ENCODE measurements at places on chromosomes 13 and 19. TPM values are rescaled to one million over a fixed set of nuclear protein-coding genes. Genes with fewer than 3 reads are reported as not detected.

GRCh38 chr19:28314287-28314686 lies 898.7 kb downstream of the UQCRFS1 start:
- H3K27me3 ChIP-seq, result no peaks in the 10 kb centered on the region
- DNase-seq, result no peak
- H3K27ac ChIP-seq, result no peak overlapping the region

GRCh38 chr19:7550987-7551761 lies 15.7 kb downstream of the PNPLA6 start:
- peak; percentile 86 for DNase-seq
- peak overlapping the region; percentile 46 for H3K4me3 ChIP-seq
- peak overlapping the region; percentile 23 for H3K27ac ChIP-seq

DNA sequence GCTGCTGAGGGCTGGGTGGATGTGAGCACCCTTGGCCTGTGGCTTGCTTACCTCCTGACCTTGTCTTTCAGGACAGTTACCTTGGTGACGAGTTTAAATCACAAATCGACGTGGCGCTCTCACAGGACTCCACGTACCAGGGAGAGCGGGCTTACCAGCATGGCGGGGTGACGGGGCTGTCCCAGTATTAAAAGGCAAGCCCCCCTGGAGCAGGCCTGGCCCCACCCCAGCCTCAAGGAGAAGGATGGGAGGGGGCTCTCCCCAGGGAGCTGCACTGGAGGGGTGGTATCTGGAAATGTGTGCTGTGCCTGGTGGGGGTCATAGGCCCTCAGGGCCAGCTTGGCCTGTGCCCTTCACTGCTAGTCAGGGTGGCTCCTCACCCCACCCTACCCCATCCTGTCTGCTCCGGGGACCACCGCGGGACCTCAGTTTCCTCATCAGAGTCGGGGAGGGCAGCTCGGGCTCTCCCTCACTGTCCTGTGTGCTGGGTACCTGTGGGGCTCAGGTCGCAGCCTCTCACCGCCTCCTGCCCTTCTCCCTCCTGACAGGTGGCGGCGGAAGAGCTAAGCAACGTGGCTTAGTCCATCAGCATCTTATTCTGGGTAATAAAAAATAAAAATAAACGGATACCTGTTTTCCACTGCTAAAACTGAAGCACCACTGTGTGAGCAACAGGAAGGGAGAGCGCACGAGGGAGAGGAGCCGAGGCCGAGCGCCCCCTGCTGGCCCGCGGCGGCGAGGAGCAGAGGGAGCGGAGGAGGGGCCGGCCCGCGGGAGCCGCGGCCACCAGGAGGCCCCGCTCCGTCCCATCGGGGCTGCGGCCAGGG lies 29.8 kb downstream of the CERS1 start:
- peaks cover 37% of the 10 kb centered on the region for H3K4me1 ChIP-seq
- peaks cover 67% of the 10 kb centered on the region for H3K36me3 ChIP-seq
- peaks cover 14% of the 10 kb centered on the region for H3K27me3 ChIP-seq
- DNase-seq, result peak; percentile 62
- no peak overlapping the region for H3K4me3 ChIP-seq

GRCh38 chr13:99911069-99911964 lies 60.2 kb downstream of the ZIC5 start:
- H3K36me3 ChIP-seq, result no peaks in the 10 kb centered on the region
- no peak overlapping the region for H3K4me3 ChIP-seq
- H3K4me1 ChIP-seq, result no peaks in the 10 kb centered on the region

GRCh38 chr19:50328224-50328872 lies 829 bp downstream of the KCNC3 start:
- H3K36me3 ChIP-seq, result no peaks in the 10 kb centered on the region
- H3K27ac ChIP-seq, result no peak overlapping the region
- H3K27me3 ChIP-seq, result peaks cover 6% of the 10 kb centered on the region
- peaks cover 52% of the 10 kb centered on the region for H3K4me1 ChIP-seq
- H3K4me3 ChIP-seq, result peak overlapping the region; percentile 22
- DNase-seq, result no peak

GRCh38 chr19:13002166-13002898 lies 7.1 kb downstream of the NFIX start:
- peak overlapping the region; percentile 28 for H3K4me3 ChIP-seq
- DNase-seq, result peak; percentile 87
- H3K27ac ChIP-seq, result peak overlapping the region; percentile 92
- H3K36me3 ChIP-seq, result no peaks in the 10 kb centered on the region
- peaks cover 70% of the 10 kb centered on the region for H3K4me1 ChIP-seq
- H3K27me3 ChIP-seq, result no peaks in the 10 kb centered on the region

- peak overlapping the region; percentile 50 for H3K27ac ChIP-seq
- DNase-seq, result no peak
- H3K27me3 ChIP-seq, result no peaks in the 10 kb centered on the region
Measured at GRCh38 chr13:31951215-31951678, 80.3 kb upstream of the FRY start.

DNA sequence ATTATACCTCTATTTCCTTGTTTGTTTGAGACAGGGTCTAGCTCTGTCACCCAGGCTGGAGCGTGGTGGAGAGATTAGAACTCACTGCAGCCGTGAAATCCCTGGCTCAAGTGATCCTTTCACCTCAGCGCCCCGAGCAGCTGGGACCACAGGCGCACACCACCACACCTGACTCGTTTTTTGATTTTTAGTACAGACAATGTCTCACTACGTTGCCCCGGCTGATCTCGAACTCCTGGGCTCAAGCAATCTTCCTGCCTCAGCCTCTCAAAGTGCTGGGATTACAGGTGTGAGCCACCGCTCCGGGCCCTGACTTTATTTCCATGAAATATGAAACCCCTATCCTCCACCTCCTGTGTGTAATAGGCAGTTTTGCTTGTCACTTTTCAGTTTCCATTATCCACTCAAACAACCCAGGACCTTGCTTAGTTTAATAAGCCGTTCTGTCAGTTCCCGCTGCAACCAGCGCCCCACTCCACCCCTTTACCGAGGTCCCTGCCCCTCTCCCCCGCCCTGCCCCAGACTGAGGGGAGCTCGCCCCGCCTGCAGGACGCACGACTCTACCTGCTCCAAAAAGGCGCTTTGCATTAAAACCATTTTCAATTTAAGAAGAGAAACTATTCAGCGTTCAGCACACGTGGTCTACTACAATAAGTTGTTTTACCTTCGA lies 16.9 kb downstream of the ZNF816 start:
- H3K27me3 ChIP-seq, result no peaks in the 10 kb centered on the region
- DNase-seq, result no peak
- H3K4me3 ChIP-seq, result no peak overlapping the region
- H3K4me1 ChIP-seq, result peaks cover 12% of the 10 kb centered on the region

The ZNF90 gene
- 22.2 TPM for total RNA-seq

The SLC5A5 gene
- under 0.01 TPM for total RNA-seq

The PLPPR2 gene
- 31.2 TPM for total RNA-seq

The PTH2 gene
- total RNA-seq, result not detected

The AZU1 gene
- total RNA-seq, result 13.6 TPM

DNA sequence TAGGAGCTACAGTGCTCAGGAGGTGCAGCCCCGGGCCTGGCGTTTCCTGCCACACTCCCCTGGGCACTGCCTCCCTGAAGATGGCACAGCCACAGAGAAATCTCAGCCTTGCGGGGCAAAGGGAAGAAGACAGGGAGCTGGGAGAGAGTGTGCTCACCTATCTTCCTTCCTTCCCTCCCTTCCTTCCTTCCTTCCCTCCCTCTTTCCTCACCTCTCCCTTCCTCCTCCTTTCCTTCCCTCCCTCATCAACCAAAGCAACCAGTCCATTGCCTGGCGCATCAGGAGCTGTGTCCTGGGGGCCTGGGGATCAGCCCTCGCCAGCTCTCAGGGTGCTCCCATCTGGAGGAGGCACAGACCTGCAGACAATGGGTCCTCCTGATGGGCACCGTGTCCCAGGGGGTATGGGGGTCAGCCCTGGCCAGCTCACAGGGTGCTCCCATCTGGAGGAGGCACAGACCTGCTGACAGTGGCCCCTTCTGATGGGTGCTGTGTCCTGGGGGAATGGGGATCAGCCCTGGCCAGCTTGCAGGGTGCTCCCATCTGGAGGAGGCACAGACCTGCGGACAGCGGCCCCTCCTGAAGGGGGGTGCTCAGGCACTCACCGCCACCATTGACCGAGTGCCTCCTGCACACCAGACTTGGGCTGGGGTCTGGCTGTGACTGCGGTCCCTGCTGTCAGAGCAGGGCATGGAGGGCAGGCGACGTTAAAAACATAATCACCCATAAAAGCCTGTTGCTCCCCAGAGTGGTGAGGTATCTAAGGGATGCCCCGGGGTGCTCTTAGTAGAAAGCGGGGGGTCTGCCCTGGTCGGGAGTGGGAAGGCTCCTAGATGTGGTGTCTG lies 120.2 kb downstream of the URI1 start:
- H3K36me3 ChIP-seq, result no peaks in the 10 kb centered on the region
- H3K4me3 ChIP-seq, result no peak overlapping the region
- DNase-seq, result no peak
- H3K27ac ChIP-seq, result no peak overlapping the region
